ENCODE measurements at places on chromosomes 2 and 18.

- DNase-seq: no peak
These were observed 516.8 kb upstream of the FANCL start for GRCh38 chr2:58757971-58758370.

DNA sequence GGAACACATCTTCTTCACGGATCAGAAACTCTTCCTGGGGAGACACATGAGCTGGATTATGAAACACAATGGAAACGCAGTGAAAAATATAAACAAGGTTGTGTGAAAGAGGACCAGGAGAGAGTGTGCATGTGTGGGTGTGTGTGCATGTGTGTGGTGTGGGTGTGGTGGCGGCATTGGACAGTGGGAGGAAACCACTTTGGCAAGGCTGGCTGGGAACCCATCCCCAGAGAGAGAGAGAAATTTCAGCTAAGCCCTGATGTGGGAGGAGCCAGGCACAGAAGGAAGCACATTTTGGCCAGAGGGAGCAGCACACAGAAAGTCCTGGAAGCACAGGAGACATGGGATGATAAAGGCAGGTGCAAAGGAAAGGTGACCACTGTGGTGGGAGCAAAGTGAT is 147.6 kb upstream of the COPS8 start:
- no peak for DNase-seq

DNA sequence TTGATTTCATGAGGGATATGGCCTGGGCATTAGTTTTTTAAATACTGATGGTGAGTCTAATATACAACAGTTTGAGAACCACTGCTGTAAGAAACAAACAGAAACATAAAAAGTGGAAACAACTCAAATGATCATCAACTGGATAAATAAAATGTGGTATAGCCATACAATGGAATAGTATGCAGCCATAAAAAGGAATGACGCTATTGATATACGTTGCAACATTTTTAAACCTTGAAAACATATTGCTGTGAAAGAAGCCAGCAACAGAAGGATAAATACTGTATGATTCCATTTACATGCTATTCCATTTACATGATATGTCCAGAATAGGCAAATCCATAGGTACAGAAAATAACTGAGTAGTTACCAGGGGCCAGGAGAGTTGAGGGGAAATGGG is 6.5 kb downstream of the NFE2L2 start:
- DNase-seq: no peak

- no peak for DNase-seq
These were observed 22.9 kb downstream of the TGIF1 start for GRCh38 chr18:3472681-3473544.

GRCh38 chr2:208371634-208371935 is 35.0 kb upstream of the PTH2R start:
- DNase-seq: no peak

GRCh38 chr2:45154144-45154543 is 144.9 kb upstream of the SIX2 start:
- no peak for DNase-seq
